Renal cortex interstitium (tissue), 15 donors: ENCODE measurements at places on chromosomes 6 and 20. TPM values are rescaled to one million over a fixed set of nuclear protein-coding genes. Genes with fewer than 3 reads are reported as not detected.

GRCh38 chr6:52346503-52346902 is 15.4 kb upstream of the PAQR8 start:
- no peak for DNase-seq

Gene C6orf120
- polyA plus RNA-seq, result 38.4 TPM

Gene ETV7
- 0.10 TPM for polyA plus RNA-seq

DNA sequence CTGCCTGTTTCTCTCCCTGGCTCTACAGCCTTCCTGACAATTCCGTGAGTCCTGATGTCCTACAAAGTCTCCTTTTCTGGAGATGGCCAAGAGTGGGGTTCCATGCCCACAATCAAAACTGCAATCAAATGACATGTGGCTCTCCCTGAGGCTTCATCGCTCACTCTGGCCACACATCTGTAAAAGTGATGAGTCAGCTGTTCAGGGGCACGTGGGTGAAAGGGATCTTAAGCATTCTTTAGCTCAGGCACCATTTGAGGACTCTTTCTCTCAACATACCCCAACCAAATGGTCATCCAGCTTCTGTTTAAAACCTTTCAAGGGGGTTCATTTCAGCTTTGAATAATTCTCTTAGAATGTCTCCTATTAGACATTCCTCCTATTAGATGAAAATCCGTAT is 42.3 kb upstream of the EYA2 start:
- no peak for DNase-seq

- DNase-seq, result no peak
Observed at GRCh38 chr20:59453759-59454560, 150.4 kb upstream of the PHACTR3 start.

DNA sequence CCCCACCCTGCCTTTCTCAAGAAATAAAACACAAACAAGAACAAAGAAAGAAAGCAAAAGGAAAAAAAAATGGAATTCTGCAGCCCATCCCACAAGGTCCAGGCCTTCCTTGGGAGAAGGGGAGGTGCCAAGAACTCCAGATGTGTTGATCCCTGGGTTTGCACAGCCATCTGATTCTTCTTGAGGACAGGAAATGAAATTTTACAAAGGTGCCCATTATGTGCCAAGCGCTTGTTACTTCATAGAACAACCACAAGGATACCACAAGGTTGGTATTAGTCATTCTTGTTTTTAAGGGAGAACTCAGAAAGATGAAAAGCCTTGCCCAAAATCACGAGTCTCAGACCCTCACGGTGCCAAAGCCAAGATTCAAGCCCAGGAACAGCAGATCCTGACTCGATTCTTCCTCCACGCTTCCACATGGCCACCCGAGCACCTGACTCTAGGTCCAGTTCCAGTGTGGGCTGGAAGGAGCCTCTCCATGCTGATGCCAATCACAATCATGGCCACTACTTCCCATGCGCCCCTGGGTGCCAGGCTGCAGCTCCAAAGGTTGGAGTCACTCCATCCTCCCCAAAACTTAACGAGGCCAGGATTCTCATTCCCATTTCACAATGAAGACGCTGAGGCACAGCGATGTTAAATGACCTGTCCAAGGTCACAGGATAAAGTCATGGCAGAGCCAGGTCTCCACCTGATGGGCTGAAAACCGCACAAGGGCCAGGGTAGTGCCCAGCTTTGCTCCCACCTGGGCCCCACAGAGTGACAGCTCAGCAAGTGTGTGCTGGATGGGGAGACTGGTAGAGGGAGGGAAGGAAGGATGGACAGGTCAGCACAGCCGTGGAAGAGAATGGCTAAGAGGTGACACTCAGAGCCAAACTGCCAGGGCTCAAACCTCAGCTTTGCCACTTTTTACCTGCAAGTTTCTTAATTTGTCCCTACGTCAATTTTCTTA is 66.7 kb upstream of the TOP1 start:
- no peak for DNase-seq

Gene FAM83D
- 12.0 TPM for polyA plus RNA-seq

- DNase-seq, result no peak
Observed at GRCh38 chr6:30264743-30265142, 51.5 kb upstream of the TRIM26 start.

Gene VIP
- 0.84 TPM for polyA plus RNA-seq

Gene PKIB
- polyA plus RNA-seq, result 1.7 TPM

GRCh38 chr20:23368316-23369071 is 6.5 kb downstream of the GZF1 start:
- no peak for DNase-seq

Gene TTK
- 16.1 TPM for polyA plus RNA-seq

Gene OVOL2
- 0.65 TPM for polyA plus RNA-seq

Gene SLC35D3
- polyA plus RNA-seq, result 0.31 TPM

- DNase-seq, result no peak
Observed at GRCh38 chr6:27065183-27065582, 182.3 kb upstream of the PRSS16 start.

DNA sequence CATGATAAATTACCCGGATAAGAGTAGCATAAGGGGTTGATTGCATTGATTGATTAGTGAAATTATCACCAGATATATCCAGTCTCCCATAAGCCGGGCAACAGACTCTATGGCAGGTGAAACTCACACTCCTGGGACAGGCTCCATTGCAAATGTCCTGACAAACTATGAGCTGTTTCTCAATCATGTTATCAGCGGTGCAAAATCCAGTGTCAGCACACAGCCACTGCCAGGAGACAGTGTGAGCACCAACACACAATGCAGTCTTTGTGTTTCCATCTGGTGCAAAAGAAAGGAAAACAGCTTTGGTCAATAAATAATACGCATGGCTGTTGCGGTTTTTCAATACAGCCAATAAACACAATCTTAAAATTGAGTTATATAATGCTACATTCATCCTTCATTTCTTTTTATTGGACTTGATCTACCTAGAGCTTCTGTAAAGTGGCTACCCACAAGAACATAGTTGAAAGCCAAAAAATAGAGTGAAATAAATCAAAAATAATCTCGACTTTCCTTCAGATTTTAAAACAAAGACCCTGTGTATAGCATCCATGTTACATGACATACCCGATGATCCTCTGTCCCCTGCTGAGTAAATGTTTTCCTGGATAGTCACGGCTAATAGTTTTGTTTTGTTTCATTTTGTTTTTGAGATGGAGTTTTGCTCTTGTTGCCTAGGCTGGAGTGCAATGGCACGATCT is 64.3 kb upstream of the AFDN start:
- DNase-seq, result no peak

Gene GPX5
- polyA plus RNA-seq, result not detected

Gene SPINT4
- polyA plus RNA-seq, result not detected

Gene TRIM15
- polyA plus RNA-seq, result 0.09 TPM

Gene OR12D3
- not detected for polyA plus RNA-seq

GRCh38 chr20:46530640-46531039 is 17.3 kb upstream of the ZNF334 start:
- DNase-seq, result no peak

DNA sequence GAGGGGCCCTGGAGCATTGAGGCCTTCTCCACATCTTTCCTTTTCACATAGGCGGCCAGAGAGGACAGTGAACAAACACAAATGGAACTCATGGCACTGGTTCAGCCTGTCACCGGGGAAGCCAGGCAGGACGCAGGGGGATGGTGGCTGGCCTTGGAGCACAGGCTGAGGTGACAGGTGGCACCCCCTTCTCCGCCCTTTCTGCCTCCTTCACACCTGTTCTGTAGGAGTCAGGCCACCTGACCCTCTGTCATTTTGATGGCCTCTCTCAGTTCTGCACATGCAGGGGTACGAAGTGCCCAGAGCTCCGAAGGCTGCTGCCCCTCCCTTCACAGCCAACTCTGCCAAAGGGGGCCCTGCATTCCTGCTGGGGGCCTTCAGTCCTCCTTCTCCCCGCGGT is 60.8 kb downstream of the CD40 start:
- DNase-seq, result no peak

Gene TFAP2D
- not detected for polyA plus RNA-seq
